ENCODE measurements at places on chromosomes 11 and 22. TPM values are rescaled to one million over a fixed set of nuclear protein-coding genes. Genes with fewer than 3 reads are reported as not detected.

The MYO7A gene
- not detected for total RNA-seq

The SART1 gene
- 23.1 TPM for total RNA-seq

The COMMD9 gene
- 31.0 TPM for total RNA-seq

The CCDC87 gene
- total RNA-seq: 0.22 TPM

The TMPRSS13 gene
- total RNA-seq: 0.69 TPM

The SGSM1 gene
- total RNA-seq: not detected

The RAB3IL1 gene
- not detected for total RNA-seq

The CHADL gene
- 0.90 TPM for total RNA-seq

The SERPING1 gene
- total RNA-seq: not detected

The TSSK2 gene
- not detected for total RNA-seq

The PSMC3 gene
- total RNA-seq: 119 TPM

The TEX54 gene
- total RNA-seq: not detected

The CLDN5 gene
- total RNA-seq: not detected

The MEI1 gene
- total RNA-seq: 4.9 TPM

The SCT gene
- not detected for total RNA-seq

The TUG1 gene
- 97.4 TPM for total RNA-seq

The OLFML1 gene
- not detected for total RNA-seq

The A4GALT gene
- not detected for total RNA-seq

The MSANTD4 gene
- total RNA-seq: 62.8 TPM

The E2F8 gene
- 4.1 TPM for total RNA-seq

The TSPAN18 gene
- total RNA-seq: 0.90 TPM

The GPHA2 gene
- total RNA-seq: not detected

The OR51B2 gene
- total RNA-seq: not detected

The NCAPD3 gene
- 22.0 TPM for total RNA-seq

The HYOU1 gene
- 27.3 TPM for total RNA-seq

The DDB1 gene
- 163 TPM for total RNA-seq

The AIFM3 gene
- not detected for total RNA-seq

The COPB1 gene
- 68.2 TPM for total RNA-seq

The CECR2 gene
- total RNA-seq: 1.6 TPM

The APOA1 gene
- not detected for total RNA-seq

The DNAJB13 gene
- total RNA-seq: 0.22 TPM

The THRSP gene
- total RNA-seq: not detected

The UBQLNL gene
- total RNA-seq: not detected

The COX8A gene
- total RNA-seq: 574 TPM

The CRYBA4 gene
- not detected for total RNA-seq

The SCGB1C1 gene
- not detected for total RNA-seq

The ZP1 gene
- not detected for total RNA-seq

The GLB1L3 gene
- not detected for total RNA-seq

The KRTAP5-2 gene
- total RNA-seq: not detected

The MMP12 gene
- total RNA-seq: not detected

The NRXN2 gene
- 0.83 TPM for total RNA-seq

The APOC3 gene
- not detected for total RNA-seq

The BTBD18 gene
- total RNA-seq: not detected

The DEPDC7 gene
- total RNA-seq: not detected

The CSF2RB gene
- 6.0 TPM for total RNA-seq

The MS4A8 gene
- not detected for total RNA-seq

The SAA4 gene
- not detected for total RNA-seq

The DUSP8 gene
- total RNA-seq: not detected

The RPS25 gene
- total RNA-seq: 607 TPM

The RFPL1 gene
- total RNA-seq: not detected

The C11orf87 gene
- not detected for total RNA-seq

The MB gene
- total RNA-seq: not detected
